AG08396 (cell line): ENCODE measurements at places on chromosomes 11 and 22.

- DNase-seq: no peak
These were observed 83.4 kb downstream of the DHCR7 start for GRCh38 chr11:71364806-71365205.

- no peak for DNase-seq
These were observed 414 bp upstream of the PNPLA3 start for GRCh38 chr22:43923191-43923590.

DNA sequence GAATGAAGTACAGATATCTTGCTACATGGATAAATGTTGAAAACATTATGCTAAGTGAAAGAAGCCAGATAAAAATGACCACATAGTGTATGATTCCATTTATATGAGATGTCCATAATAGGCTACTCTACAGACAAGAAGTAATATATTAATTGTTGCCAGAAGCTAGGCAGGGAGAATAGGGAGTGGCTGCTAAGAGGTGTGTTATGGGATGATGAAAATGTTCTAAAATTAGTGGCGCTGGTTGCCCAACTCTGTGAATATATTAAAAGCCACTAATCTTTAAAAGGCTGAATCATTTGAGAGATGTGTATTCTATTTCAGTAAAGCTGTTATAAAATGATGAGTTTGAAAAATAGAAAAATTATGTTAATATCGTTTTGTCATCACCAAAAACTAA is 144.4 kb downstream of the NCAM1 start:
- no peak for DNase-seq

GRCh38 chr11:61356706-61357105 is 5.0 kb downstream of the CYB561A3 start:
- no peak for DNase-seq

DNA sequence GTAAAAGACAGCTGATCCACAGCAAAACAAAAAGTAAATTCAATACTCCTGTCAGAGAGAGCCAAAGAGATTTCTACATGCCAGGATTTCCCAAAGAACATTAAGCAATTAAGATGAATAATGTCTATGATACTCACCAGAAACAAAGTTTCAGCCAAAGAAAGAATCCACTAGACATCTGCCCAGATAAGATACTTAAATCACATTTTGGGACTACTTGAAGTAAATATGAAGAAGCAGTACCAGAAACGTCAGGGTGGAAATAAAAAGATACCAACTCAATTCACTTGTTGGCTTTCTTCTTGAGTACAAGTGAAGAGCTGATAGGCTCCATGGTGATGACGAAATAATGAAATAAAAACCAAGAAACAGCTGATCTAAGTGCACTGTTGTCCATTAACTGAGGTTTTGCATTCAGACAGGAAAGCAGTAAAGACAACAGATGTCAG is 31.6 kb upstream of the ARHGAP32 start:
- no peak for DNase-seq

GRCh38 chr11:128242451-128242850 is 344.9 kb downstream of the ETS1 start:
- DNase-seq: no peak

DNA sequence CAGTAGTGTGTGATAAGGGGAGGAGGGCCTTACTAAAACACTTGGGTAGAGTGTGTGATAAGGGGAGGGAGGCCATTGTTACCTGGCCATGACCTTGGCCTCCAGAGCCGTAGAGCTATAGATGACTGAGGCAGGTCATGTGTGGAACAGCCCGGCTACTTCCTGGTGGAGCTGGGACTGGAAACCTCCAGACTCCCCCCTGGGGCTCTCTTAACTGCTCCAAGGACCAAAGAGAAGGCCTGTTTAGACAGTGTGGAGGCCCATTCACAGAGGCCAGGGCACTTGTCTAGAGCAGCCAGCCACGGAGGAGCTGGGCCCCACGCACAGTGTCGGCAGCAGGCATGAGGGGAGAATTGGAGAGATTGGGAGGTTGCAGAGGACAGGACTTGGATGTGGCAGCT is 12.5 kb upstream of the MICALL1 start:
- no peak for DNase-seq

GRCh38 chr22:50674606-50675552 is 2.3 kb downstream of the SHANK3 start:
- peak; percentile 36 for DNase-seq

DNA sequence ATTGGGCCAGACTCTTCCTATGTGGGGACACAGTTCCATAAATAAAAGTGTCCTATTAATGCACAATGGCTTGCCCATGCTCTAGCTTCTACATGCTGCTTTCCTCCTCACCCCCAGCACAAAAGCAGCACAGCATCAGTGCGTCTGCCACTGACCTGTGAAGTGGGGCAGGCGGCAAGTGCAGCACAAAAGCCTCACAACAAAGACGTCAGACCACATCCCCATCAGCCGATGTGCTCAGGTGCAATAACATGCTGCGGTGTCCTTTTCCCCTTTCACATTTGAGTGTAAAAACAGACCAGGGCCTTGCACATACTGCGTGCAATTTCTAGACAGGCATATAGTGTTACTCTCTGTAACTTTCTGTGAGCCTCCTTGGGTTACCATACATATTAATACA is 12.8 kb downstream of the DKK3 start:
- no peak for DNase-seq

DNA sequence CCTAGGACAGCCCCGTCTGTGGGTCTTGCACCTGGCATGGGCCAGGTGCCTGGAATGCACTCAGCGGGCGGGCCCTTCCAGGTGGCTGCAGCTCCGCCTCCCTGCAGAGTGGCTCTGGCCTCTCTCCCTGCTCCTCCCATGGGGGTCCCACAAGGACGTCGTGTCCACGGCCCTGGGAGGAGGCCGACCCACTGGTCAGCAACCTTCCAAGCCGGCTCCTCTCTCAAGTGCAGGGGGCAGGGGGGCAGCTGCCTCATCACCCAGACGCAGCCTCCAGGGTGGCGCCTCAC is 41.9 kb downstream of the CERK start:
- no peak for DNase-seq

DNA sequence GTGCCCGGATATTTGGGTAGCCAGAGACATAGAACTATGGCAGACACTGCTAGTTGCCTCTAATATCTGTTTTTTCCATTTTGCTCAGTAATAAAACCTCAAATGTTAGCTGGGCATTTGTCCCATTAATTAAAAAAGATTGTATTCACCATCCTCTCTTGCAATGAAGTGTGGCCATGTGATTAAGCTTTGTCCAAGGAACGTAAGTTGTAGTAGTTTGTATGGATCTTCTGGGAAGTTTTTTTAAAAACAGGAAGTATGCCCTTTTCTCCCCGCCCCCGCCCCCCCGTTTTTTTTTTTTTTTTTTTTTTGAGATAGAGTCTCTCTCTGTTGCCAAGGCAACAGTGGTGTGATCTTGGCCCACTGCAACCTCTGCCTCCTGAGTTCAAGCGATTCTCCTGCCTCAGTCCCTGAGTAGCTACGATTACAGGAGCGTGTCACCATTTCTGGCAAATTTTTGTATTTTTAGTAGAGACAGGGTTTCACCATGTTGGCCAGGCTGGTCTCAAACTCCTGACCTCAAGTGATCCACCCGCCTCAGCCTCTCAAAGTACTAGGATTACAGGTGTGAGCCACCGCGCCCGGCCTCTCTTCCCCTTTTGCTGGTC is 1.7 kb upstream of the TMEM135 start:
- no peak for DNase-seq

GRCh38 chr11:32529994-32530588 is 53.5 kb upstream of the EIF3M start:
- DNase-seq: no peak

- DNase-seq: peak; percentile 31
These were observed 923.3 kb downstream of the KCNA4 start for GRCh38 chr11:29093416-29094120.

GRCh38 chr11:125588505-125588904 is 4.1 kb upstream of the STT3A start:
- no peak for DNase-seq

DNA sequence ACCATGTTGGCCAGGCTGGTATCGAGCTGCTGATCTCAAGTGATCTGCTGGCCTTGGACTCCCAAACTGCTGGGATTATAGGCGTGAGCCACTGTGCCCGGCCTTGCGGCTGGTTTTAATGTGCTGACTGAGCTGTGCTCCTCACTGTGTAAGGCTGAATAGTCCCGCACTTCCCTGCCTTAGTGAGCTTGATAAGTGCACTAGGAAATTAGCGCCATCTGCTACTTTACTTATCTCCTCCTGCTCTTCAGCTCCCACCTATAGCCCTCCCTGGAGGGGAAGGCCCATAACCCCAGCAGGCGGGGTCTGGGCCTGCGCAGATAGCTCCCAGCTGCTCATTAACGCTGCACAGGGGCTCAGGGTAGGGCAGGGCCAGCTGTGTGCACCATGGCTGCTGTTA is 49.4 kb downstream of the CLMP start:
- no peak for DNase-seq

GRCh38 chr11:113833151-113833550 is 42.2 kb downstream of the USP28 start:
- no peak for DNase-seq

DNA sequence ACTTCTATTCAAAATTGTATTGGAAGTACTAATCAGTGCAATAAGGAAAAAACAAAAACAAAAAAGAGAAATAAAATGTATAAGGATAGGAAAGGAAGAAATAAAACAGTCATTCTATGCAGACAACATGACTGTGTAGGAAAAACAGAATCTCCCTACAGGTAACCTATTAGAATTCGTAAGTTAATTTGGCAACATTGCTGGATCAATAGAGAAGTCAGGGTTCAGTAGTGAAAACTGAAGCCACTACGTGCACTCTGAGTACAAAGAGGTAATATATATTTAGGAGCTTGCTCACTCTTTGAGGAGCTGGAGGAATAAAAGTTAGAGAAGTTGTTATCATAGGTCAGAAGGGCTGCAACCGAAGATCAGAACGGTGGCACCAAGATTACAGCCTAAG is 84.0 kb upstream of the BMAL1 start:
- DNase-seq: no peak

- DNase-seq: no peak
These were observed 319.2 kb downstream of the MN1 start for GRCh38 chr22:27482402-27482801.

GRCh38 chr11:10160350-10160749 is 133.7 kb downstream of the SBF2 start:
- no peak for DNase-seq

- no peak for DNase-seq
These were observed 1340.7 kb downstream of the LRRC4C start for GRCh38 chr11:40118780-40119179.

DNA sequence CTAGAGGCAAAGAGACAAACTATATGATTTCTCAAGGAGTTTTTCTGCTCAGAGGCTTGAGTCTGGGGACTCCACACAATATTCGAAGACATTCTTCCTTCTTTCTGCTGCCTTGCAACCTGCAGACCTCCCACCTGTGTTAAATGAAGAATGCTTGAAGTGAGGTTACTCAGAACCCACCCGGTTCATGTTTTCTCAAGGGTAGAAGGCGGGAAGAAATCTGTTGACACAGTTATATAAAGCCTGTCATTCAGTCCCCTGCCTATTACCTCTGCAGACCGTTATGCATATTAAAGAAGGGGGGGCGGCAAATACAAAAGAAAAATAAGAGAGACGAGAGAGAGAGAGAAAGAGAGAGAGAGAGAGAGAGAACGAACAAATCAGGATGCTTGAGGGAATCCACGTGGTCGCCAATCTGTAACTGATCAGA is 2.2 kb upstream of the KMT2A start:
- DNase-seq: no peak

DNA sequence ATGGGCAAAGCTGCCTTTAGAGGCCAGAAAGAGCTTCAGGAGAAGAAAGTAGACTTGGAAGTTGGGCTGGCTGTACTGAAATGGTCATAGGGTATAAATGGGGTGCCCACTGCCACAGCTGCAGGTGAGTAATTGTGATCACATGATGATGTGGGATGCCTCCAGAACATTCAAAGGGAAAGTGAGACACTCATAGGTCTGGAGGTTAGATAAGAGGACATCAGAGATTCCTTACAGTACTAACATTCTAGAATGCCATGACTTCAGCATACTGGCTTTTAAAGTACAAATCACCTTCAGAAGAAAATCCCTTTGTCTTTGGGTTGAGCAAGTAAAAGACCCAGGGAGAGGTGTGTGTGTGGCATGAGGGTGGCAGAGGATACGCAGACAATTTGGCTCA is 419.2 kb downstream of the TENM4 start:
- no peak for DNase-seq

GRCh38 chr11:473962-474785 is 24.1 kb downstream of the PTDSS2 start:
- DNase-seq: no peak

DNA sequence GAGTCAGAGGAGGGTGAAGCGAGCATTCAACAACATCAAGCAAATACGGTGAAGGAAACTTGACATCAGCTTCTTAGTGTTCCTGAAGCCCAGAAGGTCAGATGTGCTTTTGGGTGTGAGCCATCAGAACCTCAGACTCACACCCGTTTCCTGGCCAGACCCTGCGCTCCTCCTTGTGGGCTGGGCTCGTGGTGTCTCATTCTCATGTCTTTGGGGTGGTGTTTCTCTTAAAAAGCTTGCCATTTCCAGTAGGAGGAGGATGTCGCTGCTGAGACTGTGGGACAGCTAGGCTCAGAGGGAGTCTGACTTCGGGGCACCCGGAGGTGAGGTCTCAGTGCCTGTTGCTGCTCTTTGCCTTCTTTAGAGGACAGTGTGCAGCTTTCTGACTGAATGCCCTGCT is 24.2 kb downstream of the PPFIBP2 start:
- DNase-seq: no peak

DNA sequence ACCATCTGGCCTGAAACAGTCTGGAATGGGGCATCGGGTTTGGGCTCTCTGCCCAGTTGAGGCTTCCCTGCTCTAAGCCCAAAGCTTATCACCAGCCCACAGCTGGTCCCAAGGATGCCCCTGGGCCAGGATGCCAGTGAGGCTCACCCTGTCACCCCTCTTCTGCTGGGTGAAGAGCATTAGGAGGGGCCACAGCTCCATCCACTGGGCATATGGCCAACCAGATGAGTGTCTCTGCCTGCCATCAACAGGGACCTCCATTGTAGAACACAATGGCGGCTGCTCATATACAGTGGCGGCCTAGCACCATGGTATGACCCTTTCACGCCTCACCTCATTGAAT is 5.6 kb downstream of the CHST1 start:
- no peak for DNase-seq

DNA sequence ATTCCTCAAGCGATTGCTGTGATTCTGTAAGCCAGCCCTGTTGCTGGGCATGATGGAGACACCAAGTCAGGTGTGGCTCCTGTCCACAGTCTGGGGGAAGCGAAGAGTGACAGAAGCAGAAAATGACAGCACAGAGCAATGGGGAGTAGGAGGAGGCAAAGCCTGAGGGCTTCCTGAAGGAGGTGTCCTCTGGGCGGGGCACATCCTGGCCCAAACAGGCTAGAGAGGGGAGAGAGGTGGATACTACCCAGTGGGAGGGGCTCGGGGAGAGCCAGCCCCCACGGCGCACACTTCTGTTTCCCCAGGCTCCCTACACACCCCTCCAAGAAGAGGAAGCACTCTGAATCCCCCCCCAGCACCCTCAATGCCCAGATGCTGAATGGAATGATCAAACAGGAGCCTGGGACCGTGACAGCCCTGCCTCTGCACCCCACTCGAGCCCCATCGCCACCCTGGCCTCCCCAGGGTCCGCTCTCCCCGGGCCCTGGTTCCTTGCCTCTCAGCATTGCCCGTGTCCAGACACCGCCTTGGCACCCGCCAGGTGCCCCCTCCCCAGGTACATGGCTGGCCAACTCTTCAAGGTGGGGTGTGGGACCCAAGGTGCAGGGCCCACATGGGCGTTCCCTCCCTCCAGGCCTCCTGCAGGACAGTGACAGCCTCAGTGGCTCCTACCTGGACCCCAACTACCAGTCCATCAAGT is 18.9 kb downstream of the MYRF start:
- DNase-seq: no peak
